ENCODE measurements at places on chromosomes 5 and 9. TPM values are rescaled to one million over a fixed set of nuclear protein-coding genes. Genes with fewer than 3 reads are reported as not detected.

DNA sequence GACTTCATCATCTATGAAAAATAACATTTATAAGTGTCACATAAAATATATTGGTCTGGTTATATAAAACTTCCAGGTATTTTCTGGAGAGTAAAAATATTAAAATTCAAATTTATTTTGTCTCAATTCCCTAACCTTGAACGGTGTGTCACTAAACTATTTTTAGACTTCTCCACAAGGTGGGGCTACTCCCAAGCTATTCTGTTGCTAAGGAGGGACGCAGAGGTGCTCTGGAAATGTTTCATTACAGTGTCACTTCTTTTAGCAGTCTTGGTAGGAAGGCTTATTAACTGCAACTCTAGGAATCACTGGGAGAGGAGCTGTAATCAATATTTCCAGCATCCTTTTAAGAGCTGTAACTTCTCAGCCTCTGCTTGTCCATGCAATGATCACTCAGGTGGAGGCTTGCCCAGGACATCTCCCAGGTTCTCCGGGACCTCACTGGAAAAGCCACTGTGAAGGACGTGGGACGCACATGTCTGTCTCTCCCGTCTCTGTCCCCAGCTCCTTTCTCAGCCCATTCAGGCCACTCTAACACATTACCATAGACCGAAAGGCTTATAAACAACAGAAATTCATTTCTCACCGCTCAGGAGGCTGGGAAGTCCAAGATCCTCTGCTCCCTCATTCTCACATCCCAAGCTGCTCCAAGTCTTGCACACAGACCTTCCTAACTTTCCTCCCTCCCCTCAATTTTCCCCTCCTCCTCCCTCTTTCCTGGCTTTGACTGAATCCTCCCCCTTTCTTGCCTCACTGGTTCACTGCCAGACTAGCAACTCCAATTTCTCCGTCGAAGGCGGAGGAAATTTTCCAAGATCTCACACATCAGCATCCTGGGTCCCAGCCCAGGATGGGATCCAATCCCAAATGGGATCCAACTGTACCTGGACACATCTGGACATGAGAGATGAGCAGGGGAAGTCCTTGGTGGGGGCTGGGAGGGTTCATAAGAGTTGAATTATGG lies 32.7 kb upstream of the DNAH5 start:
- H3K36me3 ChIP-seq: no peaks in the 10 kb centered on the region
- no peaks in the 10 kb centered on the region for H3K4me1 ChIP-seq
- DNase-seq: no peak
- H3K27ac ChIP-seq: no peak overlapping the region

GRCh38 chr5:54159893-54160195 lies 150.5 kb downstream of the ARL15 start:
- no peak for DNase-seq
- no peaks in the 10 kb centered on the region for H3K27me3 ChIP-seq
- no peaks in the 10 kb centered on the region for H3K4me1 ChIP-seq
- no peaks in the 10 kb centered on the region for H3K36me3 ChIP-seq

DNA sequence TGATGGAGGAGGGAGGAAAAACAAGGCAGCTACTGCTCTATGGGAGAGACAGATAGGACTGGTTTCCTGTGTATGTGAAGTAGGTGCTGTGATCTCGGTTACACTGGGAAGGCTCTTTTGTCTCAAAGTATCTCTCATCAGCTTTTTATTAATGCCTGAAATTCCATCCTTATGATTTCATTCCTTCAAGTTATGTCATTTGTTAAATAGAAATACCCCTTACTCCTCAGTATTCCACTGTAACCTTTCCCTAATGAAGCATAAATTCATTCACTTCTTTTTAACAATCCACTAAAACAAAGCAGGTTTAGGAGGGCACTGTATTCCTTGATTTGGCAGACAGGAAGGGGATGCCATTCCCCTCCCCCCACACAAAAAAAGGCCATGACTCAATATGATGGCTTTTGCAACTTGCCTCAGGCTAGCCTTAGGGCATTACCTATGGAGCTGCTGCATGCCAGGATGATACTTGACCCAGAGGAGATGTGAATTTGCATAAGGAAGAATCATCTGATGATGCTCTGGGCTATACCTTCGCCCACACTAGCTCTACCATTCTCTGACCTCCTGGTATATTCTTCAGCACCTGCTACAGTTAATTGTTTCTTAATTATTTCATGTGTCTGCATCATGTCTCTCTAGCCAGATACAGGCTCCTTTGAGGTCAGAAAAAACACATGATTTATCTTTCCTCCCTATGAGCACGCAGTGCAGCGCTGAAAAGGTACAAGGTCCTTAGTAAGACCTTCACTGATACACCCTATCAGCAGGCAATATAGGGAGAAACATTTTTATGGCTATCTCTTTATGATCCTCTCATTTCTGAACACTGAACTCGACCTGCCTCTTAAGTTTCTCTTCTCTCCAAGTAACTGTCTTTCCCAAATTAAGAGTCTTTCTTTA lies 26.3 kb downstream of the NR3C1 start:
- no peaks in the 10 kb centered on the region for H3K36me3 ChIP-seq
- H3K27ac ChIP-seq: peak overlapping the region; percentile 29
- DNase-seq: no peak
- no peak overlapping the region for H3K4me3 ChIP-seq
- H3K27me3 ChIP-seq: no peaks in the 10 kb centered on the region
- no peaks in the 10 kb centered on the region for H3K4me1 ChIP-seq

DNA sequence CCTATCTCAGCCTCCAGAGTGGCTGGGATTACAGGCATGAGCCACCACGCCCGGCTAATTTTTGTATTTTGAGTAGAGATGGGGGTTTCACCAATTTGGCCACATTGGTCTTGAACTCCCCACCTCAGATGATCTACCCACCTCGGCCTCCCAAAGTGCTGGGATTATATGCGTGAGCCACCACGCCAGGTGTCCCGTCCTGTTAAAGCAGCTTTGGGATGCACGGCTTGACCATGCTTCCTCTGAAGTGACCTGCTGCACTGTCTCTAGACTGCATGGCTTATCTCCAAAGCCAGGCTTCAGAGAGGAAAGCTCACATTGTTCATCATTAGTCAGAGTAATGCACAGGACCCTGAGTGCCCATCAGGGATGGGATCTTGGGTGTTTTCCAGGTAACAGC lies 45.4 kb downstream of the SEMA4D start:
- no peaks in the 10 kb centered on the region for H3K36me3 ChIP-seq
- no peaks in the 10 kb centered on the region for H3K4me1 ChIP-seq
- no peak for DNase-seq
- no peaks in the 10 kb centered on the region for H3K27me3 ChIP-seq
- no peak overlapping the region for H3K4me3 ChIP-seq

DNA sequence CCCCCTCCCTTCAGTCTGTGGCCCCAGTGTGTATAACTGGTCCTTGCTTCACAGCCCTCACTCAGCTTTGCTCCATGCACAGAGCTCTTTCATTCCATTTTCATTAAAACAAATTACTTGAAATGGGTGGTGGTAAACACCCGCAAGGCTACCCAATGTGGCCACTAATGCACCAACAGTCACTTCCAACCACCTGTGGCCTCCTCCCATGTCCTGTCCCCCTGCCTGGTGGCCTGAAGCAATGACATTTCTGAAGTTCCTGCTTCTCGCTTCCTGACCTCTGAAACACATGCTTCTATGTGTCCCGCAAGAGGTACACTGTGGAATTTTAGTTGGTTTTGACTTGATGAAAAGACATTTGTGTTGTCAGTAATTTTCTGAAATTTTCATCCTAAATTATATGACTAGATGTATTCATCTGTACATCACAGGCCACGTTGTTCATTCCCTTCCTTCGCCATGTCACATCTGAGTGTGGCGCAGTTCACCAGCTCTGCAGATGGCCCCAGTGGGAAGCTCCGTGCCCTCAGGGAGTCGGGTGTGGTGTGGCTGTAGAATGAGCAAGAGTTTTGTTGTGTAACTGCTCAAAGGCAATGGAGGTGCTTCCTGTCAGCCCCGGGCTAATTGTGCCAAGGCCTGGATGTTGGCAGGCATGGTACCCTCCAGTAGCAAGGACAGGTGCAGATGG lies 9.6 kb downstream of the ROPN1L start:
- DNase-seq: no peak
- no peaks in the 10 kb centered on the region for H3K36me3 ChIP-seq
- no peak overlapping the region for H3K27ac ChIP-seq
- no peaks in the 10 kb centered on the region for H3K27me3 ChIP-seq

GRCh38 chr5:80810425-80810824 lies 149.7 kb upstream of the RASGRF2 start:
- H3K27ac ChIP-seq: no peak overlapping the region
- H3K27me3 ChIP-seq: no peaks in the 10 kb centered on the region
- no peaks in the 10 kb centered on the region for H3K36me3 ChIP-seq
- no peak for DNase-seq
- no peaks in the 10 kb centered on the region for H3K4me1 ChIP-seq
- no peak overlapping the region for H3K4me3 ChIP-seq

GRCh38 chr9:124339603-124340146 lies 75.6 kb downstream of the PSMB7 start:
- no peaks in the 10 kb centered on the region for H3K27me3 ChIP-seq
- no peaks in the 10 kb centered on the region for H3K36me3 ChIP-seq
- no peaks in the 10 kb centered on the region for H3K4me1 ChIP-seq

DNA sequence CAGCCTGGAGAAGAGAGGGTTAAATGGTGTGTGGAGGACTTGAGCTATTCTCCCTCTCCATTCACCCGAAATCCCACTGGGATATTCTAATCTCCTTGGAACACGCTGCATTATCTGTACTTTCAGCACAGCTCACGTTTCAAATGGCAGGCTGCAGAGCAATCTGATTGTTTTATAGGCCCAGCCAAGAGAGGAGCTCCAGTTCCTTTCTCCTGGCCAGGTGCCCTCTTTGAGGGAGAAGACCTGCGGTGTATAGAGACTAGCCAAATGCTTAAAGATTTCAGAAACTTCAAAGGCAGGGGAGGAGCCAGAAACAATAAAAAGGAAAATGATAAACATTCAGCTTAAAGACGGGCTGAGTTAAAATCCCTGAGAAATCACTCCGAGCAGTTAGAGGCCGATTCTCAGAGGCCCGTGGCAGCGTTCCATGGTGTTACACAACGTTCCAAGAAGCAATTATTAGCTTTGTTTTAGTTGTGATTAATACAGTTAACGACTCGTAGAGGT lies 564.0 kb upstream of the KLF4 start:
- H3K27ac ChIP-seq: peak overlapping the region; percentile 61
- H3K4me3 ChIP-seq: no peak overlapping the region
- no peaks in the 10 kb centered on the region for H3K36me3 ChIP-seq
- DNase-seq: peak; percentile 59
- H3K27me3 ChIP-seq: no peaks in the 10 kb centered on the region
- no peaks in the 10 kb centered on the region for H3K4me1 ChIP-seq

GRCh38 chr5:146440870-146441495 lies 6.2 kb upstream of the TCERG1 start:
- H3K4me1 ChIP-seq: no peaks in the 10 kb centered on the region
- no peak overlapping the region for H3K4me3 ChIP-seq
- no peak overlapping the region for H3K27ac ChIP-seq
- H3K36me3 ChIP-seq: no peaks in the 10 kb centered on the region
- no peak for DNase-seq

- no peaks in the 10 kb centered on the region for H3K27me3 ChIP-seq
- H3K4me1 ChIP-seq: no peaks in the 10 kb centered on the region
- H3K27ac ChIP-seq: no peak overlapping the region
- no peak overlapping the region for H3K4me3 ChIP-seq
Observed at GRCh38 chr9:34551751-34552605, 29.2 kb upstream of the ENHO start.

GRCh38 chr5:165497707-165498106 lies 1992.3 kb downstream of the MAT2B start:
- DNase-seq: no peak
- no peak overlapping the region for H3K27ac ChIP-seq
- H3K4me1 ChIP-seq: no peaks in the 10 kb centered on the region
- H3K4me3 ChIP-seq: no peak overlapping the region
- H3K27me3 ChIP-seq: no peaks in the 10 kb centered on the region

GRCh38 chr9:99635032-99635431 lies 186.7 kb upstream of the NR4A3 start:
- H3K36me3 ChIP-seq: no peaks in the 10 kb centered on the region
- no peaks in the 10 kb centered on the region for H3K4me1 ChIP-seq
- H3K27me3 ChIP-seq: no peaks in the 10 kb centered on the region
- no peak overlapping the region for H3K4me3 ChIP-seq
- no peak overlapping the region for H3K27ac ChIP-seq
- DNase-seq: no peak

DNA sequence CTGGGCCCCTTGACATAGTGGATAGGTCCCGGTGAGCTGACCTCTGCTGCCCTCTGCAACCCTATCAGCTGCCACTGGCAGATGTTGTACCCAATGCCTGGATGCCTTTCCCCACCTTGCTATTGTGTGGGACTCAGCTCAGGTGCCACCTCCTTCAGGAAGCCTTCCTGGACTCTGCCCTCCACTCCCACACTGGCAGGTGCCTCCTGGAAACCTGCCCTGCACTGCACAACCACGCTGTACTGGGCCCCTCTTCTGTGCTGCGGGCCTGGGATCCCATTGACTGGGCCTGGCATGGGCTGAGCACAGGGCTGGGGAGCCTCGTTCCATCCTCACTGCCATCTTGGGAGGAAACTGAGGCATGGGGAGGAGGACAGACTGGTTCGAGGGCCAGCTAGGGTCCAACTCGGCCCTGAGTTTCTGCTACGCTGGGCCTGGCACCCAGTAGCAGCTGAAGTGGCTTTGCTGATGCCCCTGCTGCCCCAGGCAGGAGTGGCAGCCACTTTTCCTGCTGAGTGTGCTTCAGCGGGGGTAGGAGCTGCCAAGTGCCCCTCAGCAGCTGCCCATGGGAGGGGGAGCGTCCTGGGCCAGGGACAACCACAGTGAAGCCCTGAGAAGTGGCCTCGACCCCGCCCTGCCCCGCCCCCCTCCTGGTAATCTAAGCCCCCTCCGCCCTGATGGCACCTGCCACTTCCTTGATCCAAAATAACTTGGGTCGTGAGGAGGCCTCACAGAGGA lies 1.3 kb downstream of the AK1 start:
- H3K27ac ChIP-seq: peak overlapping the region; percentile 71
- H3K27me3 ChIP-seq: no peaks in the 10 kb centered on the region
- H3K4me1 ChIP-seq: peaks cover 9% of the 10 kb centered on the region
- no peak overlapping the region for H3K4me3 ChIP-seq
- DNase-seq: no peak

DNA sequence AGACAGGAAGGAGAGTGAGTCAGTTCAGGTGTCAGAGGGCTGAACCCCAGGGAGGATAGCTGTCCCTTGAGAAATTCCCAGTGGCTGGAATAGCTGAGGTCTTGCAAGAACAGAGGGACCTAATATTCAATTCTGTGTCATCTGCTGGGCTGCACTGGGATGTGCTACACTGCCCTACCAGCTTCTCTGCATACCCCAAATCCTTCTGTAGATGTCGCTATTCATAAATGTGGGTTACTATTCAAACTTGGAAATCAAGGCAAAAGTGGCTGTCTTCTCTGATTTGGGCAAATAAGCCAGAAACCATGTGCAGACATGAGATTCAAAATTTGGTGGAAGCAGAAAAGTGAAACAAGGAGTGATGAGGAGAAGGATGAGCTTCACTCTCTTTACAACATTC lies 16.3 kb downstream of the TNFSF8 start:
- H3K4me1 ChIP-seq: peaks cover 12% of the 10 kb centered on the region
- no peak overlapping the region for H3K27ac ChIP-seq
- no peaks in the 10 kb centered on the region for H3K36me3 ChIP-seq
- H3K27me3 ChIP-seq: no peaks in the 10 kb centered on the region
- DNase-seq: no peak

The PCDHGC4 gene
- 6.2 TPM for total RNA-seq

The TAF1L gene
- total RNA-seq: not detected

The LCN15 gene
- total RNA-seq: not detected
